ELF-1 (cell line): ENCODE measurements at places on chromosomes 5 and 9.

DNA sequence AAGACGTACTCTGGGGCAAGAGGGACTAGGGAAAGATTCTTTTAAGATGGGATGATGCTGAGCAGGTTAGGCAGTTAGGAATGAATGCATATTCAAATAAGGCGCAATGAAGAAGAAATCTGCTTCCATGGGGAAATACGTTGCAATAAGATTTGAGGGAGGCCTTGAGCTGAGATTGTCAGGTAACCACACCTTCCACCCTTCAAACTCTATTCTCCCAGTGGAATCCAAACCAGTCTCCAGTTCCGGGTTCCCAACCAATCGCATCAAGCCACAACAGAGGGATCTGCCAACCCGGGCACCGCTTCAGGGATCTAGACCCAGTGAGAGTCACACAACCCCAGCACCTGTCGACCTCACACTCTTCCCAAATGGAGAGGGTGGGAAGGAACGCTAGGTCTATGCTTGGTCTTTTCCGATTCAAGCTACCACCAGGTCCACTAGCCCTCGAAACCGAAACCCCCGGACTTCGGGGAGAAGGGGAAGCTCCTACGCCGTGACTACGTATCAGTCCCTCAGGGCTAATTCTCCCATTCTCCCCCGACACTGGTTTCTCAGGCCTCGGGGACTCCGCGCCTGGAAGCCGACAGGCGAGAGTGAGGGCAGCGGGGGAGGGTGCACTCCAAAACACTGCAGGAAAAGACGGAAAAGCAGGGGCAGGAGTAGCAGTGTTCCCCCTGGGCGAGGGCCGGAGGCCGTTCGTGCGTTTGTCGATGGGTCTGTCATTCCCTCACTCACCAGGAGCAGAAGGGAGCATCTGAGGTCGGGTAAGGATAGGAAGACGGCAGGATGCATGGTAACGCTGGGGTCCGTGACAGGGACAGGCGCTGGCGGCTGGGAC lies 534 bp downstream of the ERP44 start:
- peak; percentile 87 for DNase-seq

DNA sequence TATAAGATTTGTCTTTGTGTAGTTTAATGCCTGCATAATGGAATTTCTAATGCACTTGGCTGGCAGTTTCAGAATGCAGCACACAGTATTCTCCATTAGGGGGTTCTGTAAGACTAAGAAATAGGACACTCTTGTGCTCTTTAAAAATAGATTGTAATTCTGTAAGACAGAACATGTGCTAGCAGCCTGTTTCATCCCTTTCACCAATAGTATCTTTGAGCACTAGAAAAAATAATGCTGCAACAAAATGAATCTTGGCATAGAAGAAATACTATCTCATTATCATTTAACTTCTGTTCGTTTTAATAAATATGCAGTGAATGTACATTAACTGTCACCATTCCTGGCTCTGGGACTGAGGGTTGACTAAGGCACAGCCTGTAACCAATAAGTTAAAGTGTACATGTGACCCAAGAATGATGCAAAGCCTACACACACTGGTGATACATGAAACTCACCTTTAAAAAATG lies 23.8 kb upstream of the ZNF622 start:
- no peak for DNase-seq

GRCh38 chr9:135184181-135185053 lies 96.9 kb downstream of the OLFM1 start:
- no peak for DNase-seq

DNA sequence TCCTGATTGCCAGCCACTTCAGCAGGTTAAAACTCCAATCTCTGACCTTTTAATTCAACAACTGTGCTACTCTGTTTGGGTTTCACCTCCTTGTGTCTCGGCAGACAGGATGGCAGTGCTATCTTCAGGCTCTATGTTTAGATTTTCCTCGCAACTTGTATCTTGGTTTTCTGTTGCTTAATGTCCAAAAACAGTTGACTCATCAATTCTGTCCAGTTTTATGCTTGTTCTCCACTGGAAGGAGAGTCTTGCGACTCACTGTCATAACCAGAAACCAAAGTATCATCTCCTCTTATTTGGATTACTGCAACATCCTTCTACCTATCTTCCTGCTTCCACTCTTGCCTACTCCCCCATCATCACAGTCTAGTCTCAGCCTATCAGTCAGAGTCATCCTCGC lies 130.9 kb upstream of the ADAMTS16 start:
- DNase-seq, result no peak

DNA sequence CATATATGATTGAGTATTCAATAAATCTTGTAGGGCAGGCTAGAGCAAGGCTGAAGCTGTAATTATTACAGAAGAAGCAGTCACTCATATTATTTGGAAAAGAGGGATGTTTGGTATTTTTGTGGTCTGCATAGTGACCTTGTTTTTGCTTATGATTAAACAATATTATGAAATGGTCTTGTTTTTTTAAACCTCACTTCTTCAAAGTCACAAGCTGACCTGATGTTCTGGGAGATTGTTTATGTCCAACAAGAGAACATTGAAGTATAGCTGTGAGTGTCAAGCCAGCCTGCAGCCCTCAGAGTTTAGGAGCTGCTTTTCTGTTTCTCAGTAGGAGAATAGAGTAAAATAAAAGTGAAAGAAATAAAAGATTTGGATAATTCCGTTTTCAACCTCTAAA lies 342.2 kb downstream of the LRRC70 start:
- DNase-seq, result no peak
